HCEC 1CT (cell line): ENCODE measurements at places on chromosomes 5 and 9.

DNA sequence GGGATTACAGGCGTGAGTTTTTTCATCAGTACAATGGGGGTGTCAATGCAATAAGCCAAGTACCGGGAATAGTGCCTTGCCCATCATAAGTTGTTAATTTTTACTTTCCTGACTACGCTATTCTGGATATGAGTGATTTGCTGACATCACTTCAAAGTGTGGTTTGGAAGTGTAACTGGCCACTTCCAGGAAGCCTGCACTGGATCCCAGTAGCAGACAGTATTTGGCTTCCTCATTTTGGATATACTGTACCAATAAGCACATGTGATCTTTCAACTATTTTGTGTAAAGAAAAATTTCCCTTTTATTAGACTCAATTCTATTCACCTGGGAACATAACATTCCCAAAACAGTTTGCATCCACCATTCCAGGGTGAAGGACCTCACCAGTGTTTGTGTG is 417.7 kb upstream of the KLF4 start:
- DNase-seq = no peak

GRCh38 chr9:19154135-19154612 is 26.9 kb upstream of the PLIN2 start:
- DNase-seq = peak; percentile 83

DNA sequence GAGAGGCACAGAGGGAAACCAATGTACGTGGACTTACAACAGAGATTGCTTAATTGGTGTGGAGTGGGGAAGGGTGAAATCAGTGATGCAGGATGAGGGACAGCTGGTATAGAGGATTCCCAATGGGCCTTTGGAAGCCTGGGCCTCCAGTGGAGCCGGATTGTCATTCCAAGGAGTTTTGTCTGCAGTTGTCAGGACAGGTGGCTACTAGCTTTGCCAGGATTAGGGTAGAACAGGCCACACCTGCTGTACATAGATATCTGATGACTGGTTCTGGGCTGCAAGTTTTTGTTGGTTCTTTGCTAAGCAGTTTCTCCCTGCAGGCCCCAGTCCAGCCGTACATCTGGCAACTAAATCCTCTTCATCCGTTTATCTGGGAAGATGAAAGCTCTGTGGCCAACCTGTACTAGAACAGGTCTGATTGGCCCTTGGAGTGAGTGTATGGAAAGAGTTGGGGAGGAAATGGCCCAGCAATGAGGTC is 4.2 kb downstream of the SKP2 start:
- peak; percentile 41 for DNase-seq

- DNase-seq = no peak
These were observed 89.9 kb downstream of the SIL1 start for GRCh38 chr5:139108063-139108824.

DNA sequence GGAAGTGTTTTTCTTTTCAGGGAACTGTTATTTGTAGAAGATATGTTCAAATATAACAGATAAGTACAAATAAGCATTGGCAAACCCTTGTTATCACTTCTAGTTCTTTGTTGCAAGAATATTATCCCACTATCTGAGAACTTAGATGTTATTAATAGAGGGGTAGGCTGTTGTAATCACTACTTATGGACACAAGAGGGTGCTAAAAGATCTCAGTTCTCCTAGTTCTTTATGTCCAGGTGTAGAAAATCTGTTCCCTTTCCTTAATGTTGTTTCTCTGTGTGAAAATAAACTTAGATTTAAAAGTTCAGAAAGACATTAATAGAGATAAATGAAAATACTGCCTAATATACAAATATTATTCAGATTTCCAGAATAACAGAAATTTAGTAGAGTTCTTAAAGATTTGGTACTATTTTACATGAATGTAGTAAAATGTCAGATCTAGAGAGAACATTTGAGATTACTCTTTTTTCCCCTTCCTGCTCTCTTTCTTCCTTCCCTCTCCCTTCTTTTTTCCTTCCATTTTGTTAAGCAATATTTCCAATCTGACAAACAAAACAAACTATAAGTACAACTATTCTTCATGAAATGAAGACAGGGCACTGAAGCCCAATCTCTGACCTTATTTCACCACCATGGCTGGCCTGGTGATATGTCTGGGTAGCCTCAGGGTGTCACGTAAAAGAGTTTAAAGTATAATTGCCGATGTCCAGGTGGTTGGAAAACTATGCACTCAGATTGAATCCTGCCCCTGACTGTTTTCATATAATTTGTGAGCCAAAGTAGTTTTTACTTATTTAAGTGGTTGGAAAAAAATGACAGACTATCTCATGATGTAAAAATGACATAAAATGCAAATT is 43.6 kb upstream of the C5orf46 start:
- DNase-seq = peak; percentile 45

DNA sequence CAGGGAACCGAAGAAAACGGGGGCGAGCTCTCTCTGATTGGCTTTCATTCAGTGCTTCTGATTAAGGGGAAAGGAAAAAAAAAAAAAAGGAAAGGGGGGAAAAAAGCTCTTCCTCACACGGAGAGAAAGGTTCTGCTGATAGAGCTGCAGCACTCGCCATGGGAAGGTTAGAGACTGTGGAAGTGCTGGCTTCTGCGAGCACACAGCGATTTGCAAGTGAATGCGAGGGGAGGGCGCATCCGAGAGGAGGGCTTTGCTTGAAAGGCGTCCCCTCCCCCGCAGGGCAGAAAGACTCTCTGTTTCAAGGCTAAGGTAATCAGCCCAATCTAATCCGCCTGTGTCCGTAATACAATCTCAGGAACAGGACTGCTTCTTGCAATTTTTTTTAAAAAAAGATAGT is at the start of gene CDH10:
TSS of gene CDH10 (minus strand) at position 218 of the 400 bp plus-strand sequence. CDS start 51,488 bp downstream, outside the sequence.
- no peak for DNase-seq

GRCh38 chr9:88399966-88400365 is 11.7 kb downstream of the SPIN1 start:
- peak; percentile 82 for DNase-seq

GRCh38 chr5:142032747-142033631 is 20.2 kb upstream of the GNPDA1 start:
- DNase-seq = no peak

GRCh38 chr9:31027678-31028077 is 1356.8 kb upstream of the ACO1 start:
- DNase-seq = no peak

- no peak for DNase-seq
These were observed 17.0 kb downstream of the FRMPD1 start for GRCh38 chr9:37667706-37668105.

DNA sequence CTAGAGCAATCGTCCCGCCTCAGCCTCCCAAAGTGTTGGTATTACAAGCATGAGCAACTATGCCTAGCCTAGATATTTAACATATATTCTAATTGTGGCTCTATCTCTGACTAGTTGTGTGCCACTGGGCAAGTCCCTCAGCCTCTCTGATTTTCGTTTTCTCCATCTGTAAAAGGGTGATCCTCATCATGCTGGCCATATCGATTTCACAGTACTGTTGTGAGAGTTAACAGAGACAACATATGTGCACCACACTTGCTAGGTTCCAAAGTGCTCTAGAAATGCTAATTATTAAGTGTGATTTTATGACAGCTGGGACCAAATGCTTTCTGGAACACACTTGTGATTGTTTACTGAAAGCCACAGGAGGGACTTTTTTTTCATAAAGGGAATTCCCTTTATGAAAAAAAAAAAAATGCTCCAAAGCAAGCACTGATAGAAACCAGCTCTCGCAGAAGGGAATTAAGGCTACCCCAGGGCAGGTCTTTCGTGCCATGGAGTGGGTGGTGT is 78.5 kb upstream of the EPB41L4B start:
- DNase-seq = no peak

GRCh38 chr5:151562019-151562707 is 29.0 kb downstream of the FAT2 start:
- DNase-seq = no peak

- no peak for DNase-seq
These were observed 72.3 kb downstream of the SLCO4C1 start for GRCh38 chr5:102223542-102224477.

DNA sequence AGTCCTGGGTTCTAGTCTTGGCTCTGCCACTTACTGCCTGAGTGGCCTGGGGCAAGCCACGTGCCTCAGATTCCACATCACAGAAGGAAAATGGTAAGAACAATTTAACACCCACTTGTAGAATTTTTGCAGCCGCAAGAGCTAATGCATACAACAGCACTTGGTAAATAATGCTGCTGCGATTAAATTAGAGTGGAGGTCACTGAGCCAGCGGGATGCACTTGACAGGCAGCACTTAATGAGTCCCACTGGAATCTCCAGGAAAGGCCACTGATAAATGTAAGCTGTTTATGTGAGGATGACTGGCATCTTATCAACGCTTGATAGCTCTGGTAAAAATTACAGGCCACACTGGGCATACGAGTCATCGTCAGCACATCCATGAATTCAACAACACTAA is 59.4 kb upstream of the UBTD2 start:
- no peak for DNase-seq

- no peak for DNase-seq
These were observed 75.4 kb upstream of the CTNNA1 start for GRCh38 chr5:138677782-138678181.

DNA sequence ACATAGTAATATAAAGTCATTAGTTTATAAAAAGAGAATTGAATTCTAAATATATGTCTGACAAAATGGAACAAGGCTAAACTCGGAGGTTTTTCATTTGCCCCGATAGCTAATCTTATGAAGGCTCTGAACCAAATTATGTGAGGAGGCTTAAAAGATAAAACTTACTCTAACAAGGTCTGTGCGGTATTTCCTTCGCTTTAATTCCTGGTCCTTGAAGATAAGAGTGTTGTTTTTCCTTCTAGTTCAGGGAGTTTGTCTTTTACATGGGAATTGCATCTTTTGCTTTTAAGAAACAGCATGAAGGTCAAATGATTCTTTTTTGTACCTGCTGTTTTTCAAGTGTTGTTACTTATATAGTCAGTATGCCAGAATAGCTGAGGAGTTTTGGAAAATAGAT is 68.2 kb downstream of the UBE2QL1 start:
- no peak for DNase-seq

DNA sequence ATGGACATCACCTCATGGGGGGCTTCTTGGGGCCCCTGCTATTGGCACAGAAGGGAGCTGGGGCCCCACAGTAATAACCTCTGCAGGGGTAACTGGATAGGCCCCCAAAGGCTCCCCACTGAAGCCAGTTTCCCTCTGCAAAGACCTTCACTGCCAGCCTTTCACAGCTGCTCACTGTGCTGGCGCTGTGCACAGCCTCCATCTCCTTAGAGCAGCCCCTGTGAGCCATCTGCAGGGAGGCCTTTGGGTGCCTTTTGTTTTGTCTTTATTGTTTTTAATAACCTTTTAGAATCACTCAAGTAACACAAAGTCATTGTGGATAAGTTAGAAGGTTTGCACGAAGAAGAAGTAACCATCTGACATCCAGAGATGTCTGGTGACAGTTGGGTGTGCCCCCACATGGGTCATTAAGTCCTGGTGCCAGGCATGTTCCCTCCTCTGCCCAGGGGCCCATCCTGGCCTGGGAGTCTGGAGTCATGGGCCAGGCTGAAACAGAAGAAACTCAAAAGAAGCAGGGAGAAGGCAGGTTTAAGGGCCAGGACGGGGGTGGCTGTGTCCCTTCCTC is 42.7 kb downstream of the NCS1 start:
- no peak for DNase-seq

- no peak for DNase-seq
These were observed 43.5 kb downstream of the DMAC1 start for GRCh38 chr9:7756088-7756487.

GRCh38 chr5:153863951-153864350 is 174.8 kb downstream of the FAM114A2 start:
- DNase-seq = no peak

DNA sequence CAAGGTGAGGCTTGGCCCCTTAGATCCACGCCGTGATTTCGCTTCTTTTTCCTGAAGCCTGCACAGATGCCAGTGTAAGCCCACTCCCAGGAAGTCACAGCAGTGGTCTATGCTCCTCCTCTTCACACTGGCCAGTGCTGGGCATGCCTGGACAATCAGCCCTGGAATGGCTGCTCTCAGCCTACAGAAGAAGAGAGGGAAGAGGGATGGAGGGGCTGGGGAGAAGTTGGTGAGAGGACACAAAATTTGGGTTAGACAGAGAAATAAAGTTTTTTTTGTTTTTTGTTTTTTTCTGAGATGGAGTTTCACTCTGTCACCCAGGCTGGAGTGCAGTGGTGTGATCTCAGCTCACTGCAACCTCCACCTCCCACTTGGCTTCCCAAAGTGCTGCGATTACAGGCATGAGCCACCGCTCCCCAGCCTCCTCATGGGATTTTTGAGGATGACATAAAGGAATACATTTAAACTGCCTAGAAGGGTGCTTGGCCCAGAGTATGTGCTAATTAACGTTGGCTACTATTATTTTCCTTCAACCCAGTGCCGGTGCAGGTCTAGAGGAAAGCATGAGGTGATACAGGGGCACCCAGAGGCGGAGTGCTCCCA is 830 bp downstream of the S100Z start:
- DNase-seq = no peak

DNA sequence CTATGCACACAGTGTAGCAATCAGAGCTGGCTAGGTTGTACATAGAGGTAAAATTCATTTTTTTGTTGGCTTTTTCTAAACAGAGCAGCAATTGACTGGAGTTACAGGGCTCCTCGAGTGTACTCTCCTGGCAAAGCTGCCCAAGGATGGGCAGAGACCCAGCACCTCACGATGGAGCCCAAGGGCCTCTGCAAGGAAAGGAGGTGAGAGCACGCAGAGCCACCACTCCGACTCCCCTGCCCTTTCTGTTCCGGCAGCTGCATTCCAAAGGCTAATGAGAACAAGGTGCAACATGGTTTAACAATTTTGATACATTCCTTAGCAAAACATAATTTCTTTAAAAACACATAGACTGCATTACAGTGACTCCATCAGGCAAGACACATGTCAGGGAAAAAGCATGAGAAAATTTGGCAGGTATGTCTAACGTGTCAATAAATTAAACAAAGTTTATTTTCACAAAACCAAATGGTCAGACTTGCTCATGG is 47.5 kb downstream of the SAXO1 start:
- DNase-seq = no peak

GRCh38 chr9:24721621-24722020 is 175.9 kb upstream of the IZUMO3 start:
- DNase-seq = no peak

- DNase-seq = no peak
These were observed 25.7 kb downstream of the CDKN2A start for GRCh38 chr9:21968331-21969010.

DNA sequence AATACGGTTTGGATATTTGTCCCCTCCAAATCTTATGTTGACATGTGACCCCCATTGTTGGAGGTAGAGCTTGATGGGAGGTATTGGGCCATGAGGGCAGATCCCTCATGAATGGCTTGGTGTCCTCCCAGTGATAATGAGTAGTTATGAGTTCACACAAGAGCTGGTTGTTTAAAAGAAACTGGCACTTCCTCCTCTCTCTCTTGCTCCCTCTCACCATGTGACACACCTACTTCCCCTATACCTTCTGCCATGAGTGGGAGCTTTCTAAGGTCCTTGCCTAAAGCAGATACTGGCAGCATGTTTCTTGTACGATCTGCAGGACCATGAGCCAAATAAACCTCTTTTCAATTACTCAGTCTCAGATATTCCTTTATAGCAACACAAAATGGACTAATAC is 132.0 kb downstream of the PIK3R1 start:
- DNase-seq = no peak
